Right renal cortex interstitium (tissue), 3 donors: ENCODE measurements at places on chromosomes 2 and 18.

- DNase-seq, result no peak
Observed at GRCh38 chr2:66899109-66899508, 464.2 kb downstream of the MEIS1 start.

DNA sequence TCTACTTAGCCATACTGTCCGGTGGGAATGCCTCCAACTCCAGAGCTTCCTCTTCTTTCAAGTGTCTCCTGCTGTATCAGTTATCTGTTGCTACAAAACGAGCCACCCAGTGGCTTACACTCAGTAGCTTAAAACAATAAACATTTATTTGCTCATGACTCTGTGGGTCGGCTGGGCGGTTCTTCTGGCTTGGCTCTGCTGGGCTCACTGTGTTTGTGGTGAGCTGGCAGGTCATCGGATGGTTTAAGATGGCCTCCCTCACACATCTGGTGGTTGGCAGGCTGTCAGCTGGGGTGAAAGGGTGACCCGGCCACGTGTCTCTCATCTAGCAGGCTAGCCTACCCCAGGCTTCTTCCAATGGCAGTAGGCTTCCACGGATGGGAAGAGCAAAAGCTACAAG, 122.4 kb upstream of the SLC1A4 start:
- DNase-seq, result no peak

DNA sequence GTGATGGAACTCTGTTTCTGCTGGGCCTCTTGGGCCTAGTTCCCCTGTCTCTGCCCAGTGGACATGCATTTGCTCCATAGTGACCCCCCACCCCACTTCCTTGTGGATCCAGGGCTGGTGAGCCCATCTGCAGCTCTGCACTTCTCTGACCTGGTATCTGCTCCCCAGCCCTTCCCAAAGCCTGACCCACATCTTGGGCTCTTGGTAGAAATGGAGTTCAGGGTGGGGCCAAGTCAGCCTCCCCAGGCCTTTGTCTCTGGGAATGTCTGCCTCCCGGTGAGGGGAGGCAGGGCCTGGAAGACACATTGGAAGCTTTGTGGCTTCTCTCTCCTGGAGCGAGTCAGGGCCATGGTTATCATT, 6.3 kb upstream of the TRAF3IP1 start:
- DNase-seq, result no peak

GRCh38 chr2:222418739-222419138, 5.6 kb upstream of the SGPP2 start:
- no peak for DNase-seq

DNA sequence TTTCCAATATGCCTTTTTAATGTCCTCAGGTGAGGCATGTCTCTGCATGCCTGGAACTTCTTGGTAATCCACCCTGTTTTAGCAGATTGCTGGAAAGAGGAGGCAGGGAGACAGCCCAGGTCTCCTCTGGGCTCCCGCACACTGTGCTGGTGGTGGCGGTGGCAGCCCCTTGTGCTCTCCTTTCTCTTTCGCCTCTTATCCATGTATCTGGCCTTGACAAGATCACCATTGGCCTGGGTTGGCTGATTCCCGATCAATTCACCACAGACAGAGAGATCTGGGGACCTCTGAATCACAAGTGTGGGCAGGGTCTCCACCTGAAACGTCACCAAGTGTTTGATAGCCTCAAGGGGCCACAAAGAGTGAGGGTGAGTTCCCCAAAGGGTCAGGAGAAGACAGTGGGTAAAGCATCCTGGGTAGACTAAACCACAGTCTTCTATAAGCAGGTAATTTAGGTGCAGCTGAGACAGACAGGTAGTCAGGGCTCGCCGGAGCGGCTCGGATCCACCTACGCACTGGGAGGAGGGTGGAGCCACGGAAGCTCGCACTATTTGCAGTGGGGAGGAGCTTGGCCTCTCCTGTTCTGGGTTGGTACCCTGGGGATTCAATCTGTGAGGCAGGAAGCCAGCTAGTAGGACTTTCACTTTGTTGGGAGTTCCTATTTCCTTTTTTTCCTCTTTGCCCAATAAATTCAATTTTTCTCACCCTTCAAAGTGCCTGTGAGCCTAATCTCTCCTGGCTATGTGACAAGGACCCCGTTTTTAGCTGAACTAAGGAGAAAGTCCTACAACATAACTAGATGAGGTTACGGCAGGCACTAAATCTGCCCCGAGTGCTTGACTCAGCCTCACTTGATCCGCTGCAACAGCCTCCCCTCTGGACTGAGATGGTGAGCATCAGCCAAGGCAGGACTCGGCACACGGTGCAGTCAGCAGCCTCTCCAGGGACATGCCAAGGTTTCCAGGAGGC, 57.6 kb downstream of the SLC4A3 start:
- DNase-seq, result no peak

DNA sequence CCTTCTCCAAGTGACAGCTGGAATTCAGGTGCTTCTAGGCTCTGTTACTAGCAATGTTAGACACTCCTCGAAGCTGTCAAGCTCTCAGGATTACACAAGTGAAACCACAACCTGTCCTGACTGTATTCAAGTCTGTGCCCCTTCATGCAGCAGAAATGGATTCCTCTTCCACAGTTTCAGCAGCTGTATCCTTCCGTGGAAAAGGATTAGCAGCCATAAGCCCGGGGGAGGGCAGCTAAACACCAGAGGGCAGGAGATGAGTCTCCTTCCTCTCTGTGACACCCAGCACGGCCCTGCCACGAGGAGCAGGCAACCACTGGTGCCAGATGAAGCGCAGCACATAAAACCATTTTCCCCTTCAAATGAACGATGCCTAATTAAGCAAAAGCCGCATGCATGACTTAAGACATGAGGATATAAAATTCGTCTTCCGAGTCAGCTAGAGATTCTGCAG, 1.2 kb downstream of the ST3GAL5 start:
- DNase-seq, result no peak

DNA sequence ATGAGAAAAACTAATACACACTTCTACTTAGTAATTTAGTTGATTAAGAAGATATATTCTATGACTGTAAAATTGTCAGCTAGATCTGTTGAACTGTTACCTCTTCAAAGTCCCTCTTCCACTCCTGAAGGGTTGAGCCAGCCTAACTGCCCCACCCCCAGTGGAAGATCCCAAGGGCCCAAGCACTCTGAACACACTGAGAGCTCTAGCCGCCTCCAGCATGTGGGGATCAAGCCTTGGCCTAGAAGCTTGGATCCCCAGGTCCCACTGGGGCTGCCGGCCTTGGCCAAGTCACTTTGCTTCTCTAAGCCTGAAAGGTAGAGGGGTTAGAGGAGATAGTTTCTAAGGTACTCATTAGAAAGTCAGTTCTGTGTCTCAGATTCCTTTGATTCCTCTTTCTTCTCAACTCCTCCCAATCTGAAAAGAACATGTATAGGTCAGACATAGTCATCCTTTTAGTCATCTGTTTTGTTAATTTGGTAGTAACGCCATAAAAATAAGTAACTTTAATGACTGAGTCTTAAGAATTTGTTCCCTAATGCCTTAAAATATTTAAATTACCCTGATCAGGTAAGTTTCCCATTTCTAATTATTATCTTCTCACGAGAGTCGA, 5.6 kb downstream of the CPSF3 start:
- no peak for DNase-seq

- DNase-seq, result peak; percentile 5
Observed at GRCh38 chr2:185291035-185291647, 447.5 kb upstream of the FSIP2 start.

- no peak for DNase-seq
Observed at GRCh38 chr2:232418056-232418455, 11.4 kb downstream of the ALPG start.

DNA sequence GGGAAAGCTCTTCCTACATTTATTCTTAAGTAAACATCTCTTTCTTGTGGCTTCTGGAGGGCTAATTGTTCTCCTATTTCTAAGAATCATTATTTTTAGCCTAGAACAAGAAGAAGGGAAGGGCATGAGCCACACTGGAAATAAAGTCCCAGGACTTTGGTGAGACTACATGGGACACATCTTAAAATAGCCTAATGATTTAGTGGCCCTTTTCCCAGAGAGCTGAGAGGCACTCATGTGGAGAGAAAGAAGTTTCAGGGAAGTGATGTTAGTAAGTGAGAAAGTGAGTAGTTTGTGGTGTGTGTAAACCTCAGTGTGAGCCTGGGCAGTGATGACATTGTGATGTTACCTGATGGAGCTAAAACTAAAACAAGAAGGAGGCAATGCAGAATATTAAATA, 14.6 kb downstream of the ITGA4 start:
- DNase-seq, result no peak

GRCh38 chr2:88754585-88755320, 63.3 kb downstream of the RPIA start:
- no peak for DNase-seq

- no peak for DNase-seq
Observed at GRCh38 chr2:66303471-66303870, 131.5 kb upstream of the MEIS1 start.

GRCh38 chr2:70974592-70974991, 3.8 kb upstream of the ANKRD53 start:
- DNase-seq, result no peak

DNA sequence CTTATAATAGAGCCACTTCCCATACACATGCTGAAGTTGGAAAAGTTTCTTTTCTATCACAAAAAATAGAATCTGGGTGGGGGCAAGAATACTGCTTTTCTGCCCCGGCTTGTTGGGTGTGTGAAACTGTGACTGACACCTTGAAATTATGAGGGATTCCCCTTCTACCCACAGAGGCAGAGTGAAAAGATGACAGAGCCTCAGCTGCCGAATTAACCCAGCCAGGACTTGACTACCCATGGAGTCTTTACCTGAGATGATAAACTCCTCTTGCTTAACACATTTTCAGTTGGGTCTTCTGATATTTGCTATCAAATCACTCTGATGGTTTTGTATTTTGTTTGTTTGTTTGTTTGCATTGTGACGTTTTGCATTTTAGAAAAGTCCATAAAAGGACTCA, 66.0 kb upstream of the PMAIP1 start:
- no peak for DNase-seq

DNA sequence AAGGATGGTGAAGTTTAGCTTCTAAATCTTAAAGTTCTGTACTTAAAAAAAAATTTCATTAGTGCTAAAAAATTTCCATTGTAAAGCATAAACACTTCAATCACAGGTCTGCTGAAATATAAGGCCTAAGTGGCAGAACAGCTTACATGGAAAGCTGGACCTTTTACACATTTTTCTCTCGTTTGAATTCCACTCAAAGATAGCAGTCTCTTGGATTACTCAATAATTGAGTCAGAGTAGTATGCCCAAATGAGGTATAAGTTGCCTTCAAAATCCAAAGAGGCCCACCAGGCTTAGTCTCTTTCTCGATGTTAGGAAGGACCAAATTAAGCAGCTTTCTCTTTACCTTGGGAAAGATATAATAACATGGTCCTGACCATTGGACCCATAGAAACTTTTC, 220.4 kb upstream of the CWC22 start:
- no peak for DNase-seq

DNA sequence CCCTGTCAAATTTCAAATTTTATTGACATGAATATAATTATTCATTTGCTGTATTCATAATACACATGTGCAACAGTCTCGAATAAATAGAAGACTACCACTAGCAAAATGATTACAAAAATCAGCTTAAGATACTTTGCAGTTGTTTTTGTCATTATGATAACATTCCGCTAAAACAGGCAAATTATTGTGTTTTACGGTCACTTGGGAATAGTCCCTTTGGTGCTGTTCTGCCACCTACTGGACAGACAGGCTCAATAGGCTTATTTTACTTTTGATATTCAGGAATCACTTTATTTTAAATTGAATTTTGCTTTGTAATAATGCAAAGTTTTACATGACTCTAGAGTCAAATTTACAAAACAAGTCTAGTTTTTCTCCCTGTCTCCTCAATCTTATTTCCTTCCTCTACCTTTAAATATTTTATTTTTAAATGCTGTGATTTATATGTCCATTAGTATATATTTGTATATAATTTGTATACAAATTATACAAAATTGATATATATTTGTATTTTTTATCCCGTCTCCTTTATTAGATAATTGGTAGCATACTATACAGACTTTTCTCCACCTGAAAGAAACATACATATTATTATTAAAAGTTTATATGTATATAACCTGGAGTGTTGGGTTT, 456.3 kb downstream of the DLGAP1 start:
- peak; percentile 33 for DNase-seq

DNA sequence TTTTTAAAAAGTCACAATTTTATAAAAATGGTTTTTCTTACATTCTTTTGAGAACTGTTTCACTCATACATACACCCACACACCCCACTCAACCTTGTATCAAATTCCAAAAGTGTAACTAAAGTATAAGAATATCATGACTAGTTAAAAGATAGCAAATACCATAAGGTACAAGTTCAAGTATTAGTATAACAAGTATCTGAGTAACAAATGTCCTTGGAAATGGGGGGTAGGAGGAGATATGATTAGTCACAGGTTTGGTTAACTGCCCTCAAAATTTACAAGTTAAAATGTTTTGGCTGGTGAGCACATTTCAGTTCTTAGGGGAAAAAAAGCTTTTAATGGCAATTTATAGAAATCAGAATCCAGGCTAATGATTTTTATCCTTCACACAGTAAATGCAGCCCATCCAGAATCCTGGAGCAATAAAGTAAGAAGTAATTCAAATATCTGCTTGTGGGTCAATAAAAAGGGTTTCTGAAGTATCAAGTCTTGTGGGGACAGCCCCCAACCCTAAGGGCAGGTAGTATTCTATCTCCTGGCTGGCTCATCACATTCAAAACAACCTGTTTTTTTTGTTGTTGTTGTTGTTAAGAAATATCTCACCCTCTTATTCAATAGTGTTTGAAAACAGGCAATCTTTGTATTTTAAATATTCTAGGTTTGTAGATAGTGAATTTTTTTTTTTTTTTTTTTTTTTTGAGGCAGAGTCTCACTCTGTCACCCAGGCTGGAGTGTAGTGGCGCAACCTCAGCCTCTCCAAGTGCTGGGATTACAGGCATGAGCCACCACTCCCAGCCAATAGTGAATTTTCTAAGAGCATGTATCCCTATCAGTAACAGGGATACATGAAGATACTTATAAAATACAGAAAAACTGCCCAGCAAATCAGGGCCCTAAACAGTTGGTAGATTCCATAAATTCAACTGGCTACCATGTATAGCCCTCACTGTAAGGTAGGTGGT, 14.5 kb downstream of the IAH1 start:
- DNase-seq, result no peak

DNA sequence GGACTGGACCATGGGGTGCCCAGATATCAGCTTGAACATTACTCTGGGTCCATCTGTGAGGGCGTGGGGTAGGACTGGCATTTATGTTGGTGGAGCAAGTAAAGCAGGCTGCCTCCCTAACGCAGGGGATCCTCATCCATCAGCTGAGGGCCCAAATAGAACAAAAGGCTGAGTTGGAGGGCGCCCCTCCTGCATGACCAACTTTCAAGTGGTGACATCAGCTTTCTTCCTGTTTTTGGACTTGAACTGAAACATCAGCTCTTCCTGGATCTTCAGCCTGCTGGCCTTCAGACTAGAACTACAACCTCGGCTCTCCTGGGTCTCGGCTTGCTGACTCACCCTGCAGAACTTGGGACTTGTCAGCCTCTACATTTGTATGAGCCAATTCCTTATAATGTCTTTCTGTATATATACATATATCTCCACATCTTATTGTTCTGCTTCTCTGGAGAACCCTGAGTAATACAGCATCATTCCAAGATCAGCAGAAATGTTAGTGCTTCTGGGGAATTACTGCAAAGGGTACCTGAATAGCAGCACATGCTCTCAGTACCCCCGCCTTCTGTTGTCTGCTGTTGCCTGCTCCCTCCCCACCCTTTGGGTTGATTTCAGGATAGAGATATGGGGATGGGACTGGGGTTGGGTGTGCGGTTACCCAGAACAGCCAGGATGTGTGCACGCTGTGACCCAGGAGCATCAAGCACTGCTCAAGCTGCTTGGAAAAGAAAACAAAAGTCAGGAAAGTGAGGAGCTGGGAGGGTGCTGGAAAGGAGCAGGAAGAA, 20.0 kb downstream of the TMEM127 start:
- DNase-seq, result no peak
